ENCODE measurements at places on chromosomes 7 and 10.

DNA sequence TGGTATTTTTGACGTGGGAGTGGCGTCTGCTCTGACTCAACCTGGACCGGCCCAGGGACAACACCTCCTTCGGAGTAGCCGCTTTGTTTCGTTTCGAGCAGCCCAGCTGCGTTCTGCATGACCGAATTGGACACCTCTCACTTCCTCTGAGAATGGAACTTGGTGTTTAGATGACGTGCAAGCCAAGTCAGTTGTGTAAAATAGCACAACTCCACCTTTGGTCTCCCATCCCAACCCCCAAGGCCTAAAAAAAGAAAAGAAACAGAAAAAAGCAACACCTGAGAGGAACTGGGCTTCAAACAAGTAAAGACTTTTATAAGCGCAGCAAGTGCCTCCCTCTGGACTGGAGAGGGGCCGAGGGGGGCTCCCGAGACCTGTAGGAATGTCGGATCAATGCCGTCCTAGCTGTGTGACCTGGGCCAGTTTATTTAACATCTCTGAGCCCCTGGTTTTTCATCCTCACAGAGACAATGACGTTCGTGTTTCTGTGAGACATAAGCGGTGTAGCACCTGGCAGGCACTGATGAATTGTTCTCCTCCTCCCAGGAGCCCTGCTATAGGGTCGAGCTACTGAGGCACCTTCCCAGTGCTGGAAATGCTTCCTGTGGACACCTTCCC is 52.0 kb upstream of the SMNDC1 start:
- DNase-seq: no peak

- no peak for DNase-seq
These were observed 109.4 kb downstream of the EEPD1 start for GRCh38 chr7:36262309-36263094.

DNA sequence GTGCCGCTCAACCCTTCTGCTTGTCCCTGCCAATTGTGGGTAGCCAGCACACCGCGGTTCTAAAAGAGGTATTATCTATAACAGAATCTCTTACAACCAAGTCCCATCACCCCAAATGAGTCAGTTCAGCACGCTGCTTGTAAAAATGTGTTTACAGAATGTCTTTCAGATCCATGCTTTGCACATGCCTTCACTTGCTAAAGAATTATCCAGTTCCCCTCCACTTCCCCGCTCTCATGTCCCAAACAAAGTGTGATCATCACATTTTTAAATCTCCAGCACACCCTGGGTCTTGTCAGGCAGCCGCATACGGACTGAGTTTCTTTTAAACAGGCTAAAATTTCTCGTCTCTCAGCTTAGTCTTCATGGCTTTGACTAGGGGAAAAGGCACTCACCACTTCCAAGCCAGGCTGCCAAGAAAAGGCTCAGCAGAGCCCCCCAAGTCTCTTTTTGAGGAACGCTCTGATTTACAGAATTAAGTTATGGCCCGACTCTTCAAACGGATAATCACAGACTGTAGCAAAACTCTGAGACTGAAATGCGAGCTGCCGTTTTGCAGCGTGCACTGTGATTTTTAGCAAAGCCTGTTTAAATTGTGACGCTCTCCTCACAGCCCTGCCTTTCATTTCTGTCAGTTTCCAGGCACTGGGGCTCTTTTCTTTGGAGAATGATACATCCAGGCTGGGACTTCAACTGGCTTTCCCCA is 29.8 kb upstream of the FGFR2 start:
- no peak for DNase-seq

DNA sequence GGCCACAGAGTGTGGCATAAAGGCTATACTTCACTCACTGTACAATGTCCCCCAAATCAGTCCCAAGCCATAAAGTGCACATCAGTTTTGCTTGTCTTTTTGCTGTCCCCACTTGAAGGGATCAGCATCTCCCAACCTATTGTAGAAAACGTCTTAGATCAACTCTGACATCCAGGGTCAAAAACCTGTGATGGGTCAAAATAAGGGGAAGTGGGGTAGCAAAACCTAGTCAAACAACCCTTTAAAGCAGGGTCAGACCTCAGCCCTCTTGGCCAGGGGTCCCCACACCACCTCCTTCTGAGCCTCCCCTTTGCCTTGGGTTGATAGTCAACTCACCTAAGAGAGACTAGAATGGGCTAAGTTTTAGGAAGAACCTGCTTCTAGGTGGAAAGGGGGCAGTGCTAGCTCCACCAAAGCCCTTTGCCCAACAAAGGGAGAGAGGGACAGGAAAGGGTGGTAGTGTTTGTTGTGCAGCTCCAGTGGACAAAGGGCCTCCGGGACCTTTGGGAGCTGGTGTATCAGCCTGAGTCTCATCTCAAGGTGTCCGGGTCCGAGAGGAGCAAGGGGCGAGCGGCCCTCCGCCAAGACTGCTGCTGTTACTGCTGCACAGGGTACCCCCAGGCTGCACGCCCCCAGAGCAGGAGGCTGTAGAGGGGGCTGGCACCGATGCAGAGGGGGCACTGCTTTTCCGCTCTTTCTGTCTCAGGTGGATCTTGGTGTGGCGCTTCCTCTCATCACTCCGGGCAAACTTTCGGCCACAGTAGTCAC is 3.3 kb downstream of the EGR2 start:
- DNase-seq: no peak

DNA sequence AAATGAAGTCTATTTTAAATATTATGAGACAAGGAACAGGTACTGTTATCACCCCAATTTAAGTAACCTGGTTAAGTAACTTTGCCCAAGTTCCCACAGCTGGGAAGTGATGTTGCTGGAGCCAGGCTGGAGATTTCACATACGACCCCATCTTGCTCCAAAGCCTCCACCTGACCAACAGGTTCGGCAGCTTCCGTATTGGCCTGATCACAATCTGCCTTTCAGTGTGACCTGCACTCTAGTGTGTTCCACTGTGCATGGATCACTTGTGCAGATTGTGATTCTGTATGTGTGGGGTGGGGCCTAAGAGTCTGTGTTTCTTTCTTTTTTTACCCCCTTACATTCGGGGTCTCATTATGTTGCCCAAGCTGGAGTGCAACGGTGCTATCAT is 66.1 kb downstream of the PRTFDC1 start:
- DNase-seq: no peak

DNA sequence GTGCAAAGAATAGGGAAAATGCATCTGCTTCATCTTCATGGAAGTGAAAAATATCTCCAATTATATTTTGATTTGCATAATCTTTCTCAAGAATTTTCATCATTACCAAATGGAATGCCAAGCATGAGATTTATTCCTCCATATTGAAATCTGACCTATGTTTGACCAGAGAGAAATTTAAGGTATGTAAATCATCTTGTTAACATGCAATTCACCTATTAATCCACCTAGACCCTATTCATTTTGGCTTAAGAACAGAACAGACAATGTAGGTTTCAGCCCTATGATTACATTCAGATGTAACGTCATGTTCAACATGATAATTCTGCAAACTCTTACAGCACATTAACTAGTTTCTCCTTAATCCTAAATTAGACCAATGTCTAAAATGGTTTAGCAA is 30.8 kb upstream of the TMEM140 start:
- DNase-seq: no peak

- DNase-seq: no peak
These were observed 551.4 kb downstream of the GLRX3 start for GRCh38 chr10:130687566-130687965.

DNA sequence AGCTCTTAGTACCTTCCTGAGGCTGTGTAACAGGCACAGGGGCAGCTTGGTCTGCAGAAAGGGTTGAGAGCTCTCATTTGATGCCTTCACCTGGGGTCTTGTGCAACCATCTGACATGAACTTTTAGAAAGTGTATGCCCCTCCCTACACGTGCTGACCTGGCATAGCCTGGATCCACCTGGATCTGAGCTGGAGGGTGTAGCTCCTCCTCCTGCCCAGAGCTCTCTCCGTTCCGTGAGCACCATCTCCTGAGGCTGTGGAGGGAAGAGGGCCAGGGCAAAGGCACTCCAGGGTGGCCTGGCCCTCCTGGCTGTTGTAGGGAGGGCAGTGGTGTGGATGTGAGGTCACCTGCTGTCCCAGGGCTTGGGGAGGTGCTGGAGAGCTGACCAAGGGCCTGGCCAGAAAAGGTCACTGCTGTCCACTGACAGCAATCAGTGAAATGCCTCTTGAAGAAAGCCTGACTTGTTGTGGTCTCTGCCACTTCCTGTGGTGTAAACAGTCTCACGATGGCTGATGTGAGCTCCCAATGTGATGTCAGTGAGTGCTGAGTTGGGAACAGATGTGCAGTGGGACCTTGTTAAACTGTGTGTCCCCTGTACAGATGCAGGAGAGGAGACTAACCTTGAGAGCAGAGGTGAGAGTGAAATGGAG is 23.0 kb downstream of the AMZ1 start:
- no peak for DNase-seq

DNA sequence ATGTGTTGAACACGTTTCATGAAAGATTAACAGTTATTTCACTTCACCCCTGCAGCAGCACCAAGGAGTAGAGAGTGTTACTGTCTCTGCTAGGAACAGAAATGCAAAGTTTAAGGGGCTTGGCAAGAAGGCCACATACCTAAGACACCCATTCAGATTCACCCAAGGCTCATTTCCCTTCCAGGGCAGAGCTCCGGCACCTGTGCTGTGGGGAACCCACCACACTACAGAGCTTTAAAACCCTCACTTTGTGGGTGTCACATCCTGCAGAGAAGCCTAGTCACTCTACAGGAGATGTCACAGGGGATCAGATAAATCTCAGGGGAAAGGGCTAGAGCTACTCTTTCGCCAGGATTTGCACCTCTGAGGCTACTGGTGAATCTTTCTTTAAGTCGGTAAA is 176.1 kb upstream of the KLF6 start:
- no peak for DNase-seq

Measured in progenitor cell of endocrine pancreas (in vitro differentiated cells).